Activated naive CD8-positive, alpha-beta T cell treated with anti-CD3 and anti-CD28 coated beads for 36 hours (primary cell): ENCODE measurements at places on chromosomes 16 and 17.

DNA sequence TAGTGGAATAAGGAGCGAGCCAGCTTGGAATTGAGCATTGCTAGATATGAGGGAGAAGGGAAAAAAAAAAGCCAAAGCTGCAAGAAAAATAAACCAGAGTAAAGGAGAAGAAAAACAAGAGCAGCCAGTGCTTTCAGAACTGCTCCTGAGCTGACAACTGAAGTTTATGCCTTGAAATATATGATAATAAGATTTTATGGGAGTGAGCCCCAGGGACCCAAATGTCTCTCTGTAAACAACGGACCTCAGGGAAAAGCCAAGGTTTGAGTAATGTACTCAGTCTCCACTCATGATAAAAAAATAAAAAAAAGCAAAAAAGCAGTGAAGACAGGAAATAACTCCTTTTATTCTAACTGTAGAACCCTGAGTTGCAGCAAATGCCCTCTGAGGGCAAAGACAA is 132.6 kb downstream of the SNX11 start:
- H3K27me3 ChIP-seq, result no peaks in the 10 kb centered on the region
- no peak for DNase-seq
- peaks cover 13% of the 10 kb centered on the region for H3K36me3 ChIP-seq
- H3K27ac ChIP-seq, result no peak overlapping the region

DNA sequence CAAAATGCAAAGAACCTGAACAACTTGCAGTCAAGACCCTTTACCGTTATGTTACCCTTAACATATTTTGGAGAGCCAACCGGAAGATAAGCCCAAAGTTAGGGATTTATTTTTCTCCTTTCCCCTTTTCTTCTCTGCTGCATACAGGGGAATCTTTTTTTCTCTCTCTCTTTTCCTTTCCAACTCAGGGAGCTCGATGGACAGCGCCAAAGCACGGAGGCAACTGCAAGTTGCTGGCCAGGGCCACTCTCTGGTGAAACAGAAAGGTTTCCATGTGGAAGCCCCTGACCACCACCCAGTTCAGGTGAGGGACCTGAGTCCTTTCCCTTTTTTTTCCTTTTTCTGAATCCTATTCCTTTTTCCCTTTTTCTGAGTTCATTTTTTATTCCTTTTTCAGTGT is 98.8 kb upstream of the COX10 start:
- peaks cover 3% of the 10 kb centered on the region for H3K36me3 ChIP-seq
- no peak overlapping the region for H3K4me3 ChIP-seq
- DNase-seq, result no peak
- H3K27ac ChIP-seq, result no peak overlapping the region
- H3K27me3 ChIP-seq, result no peaks in the 10 kb centered on the region

GRCh38 chr16:2370721-2371120 is 30.2 kb upstream of the ABCA3 start:
- H3K4me3 ChIP-seq, result no peak overlapping the region
- H3K27ac ChIP-seq, result no peak overlapping the region
- H3K4me1 ChIP-seq, result no peaks in the 10 kb centered on the region
- H3K27me3 ChIP-seq, result peaks cover 15% of the 10 kb centered on the region

DNA sequence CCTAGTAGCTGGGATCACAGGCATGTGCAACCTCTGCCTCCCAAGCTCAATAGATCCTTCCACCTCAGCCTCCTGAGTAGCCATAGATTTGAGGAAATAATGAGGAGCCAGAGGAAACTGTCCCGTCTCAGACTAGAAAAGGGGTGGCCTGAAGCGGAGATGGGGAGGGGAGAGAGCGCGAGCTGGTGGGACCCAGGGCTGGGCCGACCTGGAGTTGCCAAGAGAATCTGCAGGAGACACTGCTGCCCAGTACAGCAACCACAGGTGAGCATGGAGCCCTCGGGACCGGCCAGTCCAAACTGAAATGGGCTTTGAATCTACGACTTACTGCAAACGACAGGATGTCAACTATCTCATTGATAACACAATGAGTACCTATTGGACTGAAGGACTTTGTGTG is 24.3 kb downstream of the CD300A start:
- DNase-seq, result no peak
- no peak overlapping the region for H3K27ac ChIP-seq
- no peak overlapping the region for H3K4me3 ChIP-seq

GRCh38 chr16:41439-42068 is 11.9 kb downstream of the POLR3K start:
- no peaks in the 10 kb centered on the region for H3K27me3 ChIP-seq
- no peak for DNase-seq
- peaks cover 43% of the 10 kb centered on the region for H3K4me1 ChIP-seq
- peaks cover 32% of the 10 kb centered on the region for H3K36me3 ChIP-seq
- peak overlapping the region; percentile 34 for H3K27ac ChIP-seq

GRCh38 chr17:2909175-2909845 is 113.1 kb downstream of the RAP1GAP2 start:
- peaks cover 3% of the 10 kb centered on the region for H3K4me1 ChIP-seq
- no peak overlapping the region for H3K27ac ChIP-seq
- H3K36me3 ChIP-seq, result peaks cover 5% of the 10 kb centered on the region
- no peaks in the 10 kb centered on the region for H3K27me3 ChIP-seq

- no peaks in the 10 kb centered on the region for H3K36me3 ChIP-seq
- no peaks in the 10 kb centered on the region for H3K4me1 ChIP-seq
- no peak for DNase-seq
- H3K27me3 ChIP-seq, result peaks cover 13% of the 10 kb centered on the region
- H3K27ac ChIP-seq, result no peak overlapping the region
Measured at GRCh38 chr17:56543280-56543679, 50.2 kb upstream of the NOG start.

DNA sequence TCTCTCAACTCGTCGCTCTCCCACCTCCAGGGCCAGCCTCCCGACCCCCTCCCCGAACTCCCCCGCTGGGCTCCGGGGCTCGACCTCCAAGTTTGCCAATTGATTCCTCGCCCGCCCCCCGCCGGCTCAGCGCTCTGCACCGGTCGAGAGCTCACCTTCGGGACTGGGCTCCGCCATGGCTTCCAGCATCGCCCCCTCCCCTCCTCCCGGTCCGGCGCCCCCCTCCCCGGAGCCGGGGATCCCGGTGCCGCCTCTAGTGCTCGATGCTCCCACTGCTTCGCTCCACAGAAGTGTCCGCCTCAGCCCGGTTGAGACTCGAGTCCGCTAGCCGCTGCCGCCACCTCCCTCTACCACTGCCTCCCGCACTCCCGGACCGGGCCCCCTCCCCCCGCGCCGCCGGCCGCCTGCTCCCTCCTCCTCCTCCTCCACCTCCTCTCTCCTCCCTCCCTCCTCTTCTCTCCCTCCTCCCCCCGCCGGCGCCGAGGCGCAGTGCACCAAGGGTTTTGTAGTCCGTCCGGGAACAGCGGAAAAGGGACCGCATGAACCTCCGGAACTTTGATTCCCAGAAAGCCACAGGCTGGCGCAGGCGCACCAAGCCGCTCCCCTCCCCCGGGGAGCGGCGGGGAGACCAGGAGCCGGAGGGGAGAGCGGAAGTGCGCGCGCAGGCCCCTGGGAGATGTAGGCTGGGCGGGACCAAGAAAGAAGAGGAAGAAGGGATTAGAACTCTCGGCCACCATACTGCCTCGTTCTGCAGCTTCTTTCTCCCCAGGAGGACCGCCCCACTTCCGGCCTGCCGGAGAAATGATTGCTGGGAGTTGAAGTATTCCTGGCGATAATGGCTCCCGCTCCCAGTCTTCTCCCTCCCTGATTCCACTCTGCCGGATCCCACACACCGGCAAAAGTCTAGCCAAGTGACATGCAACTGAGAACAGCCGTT is at the start of gene PHF23:
Gene PHF23 (minus strand): TSS at position 367 of the 937 bp plus-strand sequence. CDS start 178 bp downstream, at position 189.
- H3K27ac ChIP-seq, result peak within 1 kb of the TSS; percentile 98
- peaks cover 59% of the 10 kb centered on the region for H3K4me1 ChIP-seq
- peaks cover 35% of the 10 kb centered on the region for H3K36me3 ChIP-seq
- peaks cover 3% of the 10 kb centered on the region for H3K27me3 ChIP-seq

DNA sequence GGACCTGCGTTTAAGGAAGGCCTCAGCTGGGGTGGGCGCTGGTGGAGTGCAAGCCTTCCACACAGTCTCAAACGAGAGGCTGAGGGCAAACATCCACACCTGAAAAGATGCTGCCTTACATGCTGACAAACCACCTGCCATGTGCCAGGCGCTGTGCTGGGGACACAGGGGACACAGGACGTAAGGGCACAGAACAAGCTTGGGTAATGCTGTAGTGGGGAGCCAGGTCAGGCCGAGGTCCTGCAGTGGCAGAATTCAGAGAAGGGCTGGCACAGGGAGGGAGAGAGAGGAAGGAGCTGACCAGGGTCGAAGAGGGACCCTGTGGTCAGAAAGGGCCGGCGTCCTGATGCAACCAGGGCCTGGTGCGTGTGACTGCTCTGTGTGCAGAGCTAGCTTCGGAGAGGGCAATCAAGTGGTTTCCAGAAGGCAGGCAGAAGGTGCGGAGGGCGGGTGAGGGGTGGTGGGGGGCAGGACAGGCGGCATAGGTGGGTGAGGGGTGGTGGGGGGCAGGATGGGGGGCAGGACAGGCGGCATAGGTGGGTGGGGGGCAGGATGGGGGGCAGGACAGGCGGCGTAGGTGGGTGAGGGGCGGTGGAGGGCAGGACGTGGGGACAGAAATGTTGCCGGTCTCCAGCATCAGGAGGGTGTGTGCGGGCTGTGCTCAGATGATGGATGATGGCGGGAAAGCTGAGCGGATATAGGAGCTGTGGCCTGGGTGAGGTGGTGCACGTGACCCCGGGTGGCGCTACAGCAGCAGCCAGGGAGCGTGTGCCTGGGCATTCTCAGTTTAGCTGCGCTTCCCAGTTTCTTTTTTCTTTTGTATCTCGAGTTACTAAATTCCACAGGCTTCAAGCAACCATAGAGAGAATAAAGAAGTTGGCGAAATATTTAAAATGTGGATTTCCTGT is 18.8 kb downstream of the TELO2 start:
- peaks cover 22% of the 10 kb centered on the region for H3K36me3 ChIP-seq
- H3K4me3 ChIP-seq, result no peak overlapping the region
- no peaks in the 10 kb centered on the region for H3K4me1 ChIP-seq
- no peak overlapping the region for H3K27ac ChIP-seq

- peaks cover 52% of the 10 kb centered on the region for H3K4me1 ChIP-seq
- H3K36me3 ChIP-seq, result peaks cover 13% of the 10 kb centered on the region
- H3K4me3 ChIP-seq, result peak overlapping the region; percentile 85
- H3K27me3 ChIP-seq, result peaks cover 7% of the 10 kb centered on the region
Measured at GRCh38 chr17:410543-411401, 58.2 kb upstream of the RPH3AL start.

DNA sequence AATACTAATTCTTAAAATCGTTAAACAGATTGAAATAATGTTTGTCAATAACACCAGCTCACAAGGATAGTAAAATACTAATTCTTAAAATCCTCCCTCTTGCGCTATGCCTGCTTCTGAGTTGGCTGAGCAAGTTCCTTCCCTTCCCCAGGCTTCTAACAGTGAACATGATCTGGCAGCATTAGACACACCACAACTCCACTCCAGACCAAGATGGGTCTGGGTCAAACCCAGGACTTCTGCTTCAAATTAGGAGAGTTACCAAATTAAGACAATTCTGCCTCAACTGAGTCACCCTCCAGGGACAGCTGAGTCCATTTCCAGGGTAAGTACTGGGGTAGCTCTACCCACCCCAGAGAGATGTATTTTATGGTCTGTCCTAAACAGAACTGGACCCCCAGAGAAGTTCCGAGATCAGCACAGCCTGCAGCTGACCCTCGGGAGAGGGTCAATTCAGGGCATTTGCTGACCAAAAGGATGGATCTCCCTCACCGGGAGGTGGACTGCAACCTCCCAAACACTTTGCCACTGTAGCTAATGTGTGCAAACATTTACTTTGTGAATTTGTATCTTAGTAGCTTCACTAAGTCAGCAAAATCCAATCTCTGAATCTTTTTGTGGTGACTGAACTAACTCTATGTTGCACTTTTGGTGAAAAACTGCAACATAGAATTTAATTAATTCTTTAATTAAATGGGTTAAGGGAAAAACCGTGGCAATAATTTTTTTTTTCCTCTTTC is 48.8 kb downstream of the ADCY9 start:
- DNase-seq, result no peak
- H3K4me1 ChIP-seq, result peaks cover 9% of the 10 kb centered on the region
- no peak overlapping the region for H3K27ac ChIP-seq
- H3K27me3 ChIP-seq, result no peaks in the 10 kb centered on the region
- no peak overlapping the region for H3K4me3 ChIP-seq

DNA sequence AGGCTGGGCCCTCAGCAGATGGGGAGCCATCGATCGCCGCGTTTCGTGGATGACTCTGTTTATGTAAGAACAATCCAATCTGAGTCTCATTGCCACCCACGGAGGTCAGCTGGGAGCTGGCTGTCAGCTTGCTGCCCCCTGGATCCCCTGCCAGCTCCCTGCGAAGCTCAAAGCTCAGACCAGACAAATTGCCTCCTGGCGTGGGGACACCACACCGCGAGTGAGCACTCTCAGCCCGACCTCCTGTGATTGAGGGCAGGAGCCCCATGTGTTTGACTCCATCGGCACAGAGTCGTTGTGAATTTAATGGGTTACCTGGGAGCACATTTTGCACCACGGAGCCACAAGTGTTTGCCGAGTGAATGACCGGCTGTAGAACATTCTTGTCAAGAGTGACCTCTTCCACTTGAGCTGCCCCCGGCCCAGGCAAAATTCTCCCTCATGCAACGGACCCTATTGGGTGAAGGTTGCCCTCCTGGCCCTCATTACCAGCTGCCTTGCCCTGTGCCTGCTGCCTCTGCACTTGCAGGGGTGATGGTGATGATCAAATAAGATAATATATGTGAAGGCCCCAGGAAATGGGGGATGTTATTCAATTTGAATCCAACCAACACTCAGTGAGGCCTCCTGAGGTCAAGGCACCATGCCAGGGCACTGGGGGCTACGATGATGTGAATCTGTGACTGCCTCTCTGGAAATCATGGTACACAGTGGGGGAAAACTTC is 7.6 kb upstream of the GFAP start:
- no peak overlapping the region for H3K27ac ChIP-seq
- H3K4me3 ChIP-seq, result no peak overlapping the region
- H3K4me1 ChIP-seq, result peaks cover 4% of the 10 kb centered on the region
- H3K27me3 ChIP-seq, result peaks cover 20% of the 10 kb centered on the region

DNA sequence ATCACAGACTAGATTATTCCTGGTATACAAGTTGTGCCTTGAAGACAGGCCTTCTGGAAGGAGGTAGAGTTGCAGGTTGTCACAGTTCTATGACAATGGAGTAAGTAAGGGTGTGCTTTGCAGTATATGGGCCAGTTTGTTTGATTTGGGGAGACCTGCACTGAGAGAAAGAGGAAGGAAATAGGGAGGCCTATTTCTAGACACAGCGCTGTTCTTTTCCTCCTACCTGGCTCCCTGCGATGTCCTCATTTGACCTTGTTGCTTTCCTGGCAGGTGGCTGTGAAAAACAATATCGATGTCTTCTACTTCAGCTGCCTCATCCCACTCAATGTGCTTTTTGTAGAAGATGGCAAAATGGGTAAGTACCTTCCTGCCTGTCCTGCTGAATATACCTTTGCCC is 22.5 kb upstream of the RASL10B start:
- H3K36me3 ChIP-seq, result peaks cover 19% of the 10 kb centered on the region
- H3K4me1 ChIP-seq, result peaks cover 17% of the 10 kb centered on the region
- no peak for DNase-seq
- H3K4me3 ChIP-seq, result no peak overlapping the region
- no peak overlapping the region for H3K27ac ChIP-seq

DNA sequence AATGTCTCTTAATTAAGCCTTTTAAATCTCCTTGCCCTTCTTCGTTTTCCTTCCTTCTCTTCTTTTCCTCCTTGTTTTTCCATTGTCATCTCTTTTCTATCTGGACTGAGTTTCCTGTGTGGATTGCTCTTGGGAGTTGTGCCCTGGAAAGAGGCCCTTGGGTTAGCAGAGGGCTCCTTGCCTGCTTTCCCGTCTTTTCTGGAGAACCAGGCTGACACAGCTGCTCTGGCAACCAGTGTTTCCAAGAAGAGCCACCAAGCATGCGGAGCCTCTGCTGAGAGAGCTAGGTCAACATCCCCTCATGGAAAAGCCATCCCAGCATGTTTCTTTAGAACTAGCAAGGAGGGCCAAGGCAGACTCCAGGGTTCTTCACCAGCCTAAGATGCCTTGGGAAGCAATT is 75.4 kb downstream of the HLF start:
- no peak for DNase-seq
- H3K4me1 ChIP-seq, result peaks cover 14% of the 10 kb centered on the region
- no peaks in the 10 kb centered on the region for H3K36me3 ChIP-seq
- no peak overlapping the region for H3K4me3 ChIP-seq
- peaks cover 24% of the 10 kb centered on the region for H3K27me3 ChIP-seq
